Activated gamma-delta T cell treated with Interleukin-2 at 50 U/mL for 16 hours (primary cell): ENCODE measurements at places on chromosomes 5 and 9.

DNA sequence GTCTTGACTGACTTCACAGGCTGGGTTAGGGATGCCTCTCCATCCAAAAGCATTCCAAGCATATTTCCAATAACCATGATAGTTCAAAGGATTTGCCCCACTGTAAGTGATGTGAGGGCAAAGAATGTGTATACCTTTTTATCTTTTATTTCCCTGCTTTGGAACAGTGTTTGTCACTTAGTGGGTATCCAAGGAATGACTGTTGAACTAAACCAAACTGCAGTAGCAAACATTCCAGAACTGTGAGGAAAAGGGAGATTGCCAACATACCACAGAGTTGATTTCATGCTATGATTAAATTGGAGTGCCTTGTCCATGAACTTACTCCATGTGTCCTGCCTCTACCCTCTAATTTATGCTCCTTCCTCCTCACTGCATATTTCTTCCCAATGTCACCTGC, 400.0 kb downstream of the KIAA0825 start:
- DNase-seq = no peak

GRCh38 chr5:68710514-68710913, 383.3 kb upstream of the SLC30A5 start:
- no peak for DNase-seq

- no peak for DNase-seq
Measured at GRCh38 chr5:38455796-38456330, 100.6 kb downstream of the LIFR start.

GRCh38 chr9:34206561-34206960, 27.7 kb downstream of the UBAP1 start:
- DNase-seq = no peak

- no peak for DNase-seq
Measured at GRCh38 chr9:134291452-134291881, 34.8 kb upstream of the RXRA start.

DNA sequence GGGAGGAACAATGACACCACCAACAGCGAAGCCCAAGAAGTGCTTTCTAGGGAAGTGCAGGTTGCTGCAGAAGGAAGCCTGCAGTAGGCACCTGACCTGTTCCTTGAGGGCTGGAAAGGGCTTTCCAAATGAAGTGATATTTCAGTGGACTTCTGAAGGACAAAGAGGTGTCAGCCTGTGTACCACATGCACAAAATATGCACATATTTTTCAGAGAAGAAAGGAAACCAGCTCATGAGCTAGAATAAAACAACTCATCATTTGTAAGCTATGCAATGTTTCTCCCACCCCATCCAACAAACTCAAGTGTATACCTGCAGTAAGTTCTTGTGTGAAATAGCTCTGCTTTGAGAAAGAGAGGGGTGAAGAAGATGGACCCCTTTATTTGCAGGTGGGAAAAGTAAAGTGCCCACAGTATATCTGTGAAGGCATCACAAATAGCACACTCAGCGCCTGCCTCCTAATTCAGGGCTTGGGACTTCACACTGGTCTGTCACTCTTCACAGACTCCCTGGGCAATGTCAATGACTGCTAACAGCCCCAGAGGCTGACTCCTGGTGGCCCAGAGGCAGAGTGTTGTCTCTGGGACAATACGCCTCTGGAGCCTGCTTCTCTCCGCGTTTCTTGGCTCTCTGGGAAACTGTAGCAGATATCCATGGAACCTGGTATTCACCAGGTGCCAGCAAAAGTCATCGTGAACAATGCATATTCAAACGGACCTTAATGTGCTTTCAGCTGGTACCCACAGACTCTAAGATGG, 198.1 kb upstream of the EFNA5 start:
- no peak for DNase-seq

DNA sequence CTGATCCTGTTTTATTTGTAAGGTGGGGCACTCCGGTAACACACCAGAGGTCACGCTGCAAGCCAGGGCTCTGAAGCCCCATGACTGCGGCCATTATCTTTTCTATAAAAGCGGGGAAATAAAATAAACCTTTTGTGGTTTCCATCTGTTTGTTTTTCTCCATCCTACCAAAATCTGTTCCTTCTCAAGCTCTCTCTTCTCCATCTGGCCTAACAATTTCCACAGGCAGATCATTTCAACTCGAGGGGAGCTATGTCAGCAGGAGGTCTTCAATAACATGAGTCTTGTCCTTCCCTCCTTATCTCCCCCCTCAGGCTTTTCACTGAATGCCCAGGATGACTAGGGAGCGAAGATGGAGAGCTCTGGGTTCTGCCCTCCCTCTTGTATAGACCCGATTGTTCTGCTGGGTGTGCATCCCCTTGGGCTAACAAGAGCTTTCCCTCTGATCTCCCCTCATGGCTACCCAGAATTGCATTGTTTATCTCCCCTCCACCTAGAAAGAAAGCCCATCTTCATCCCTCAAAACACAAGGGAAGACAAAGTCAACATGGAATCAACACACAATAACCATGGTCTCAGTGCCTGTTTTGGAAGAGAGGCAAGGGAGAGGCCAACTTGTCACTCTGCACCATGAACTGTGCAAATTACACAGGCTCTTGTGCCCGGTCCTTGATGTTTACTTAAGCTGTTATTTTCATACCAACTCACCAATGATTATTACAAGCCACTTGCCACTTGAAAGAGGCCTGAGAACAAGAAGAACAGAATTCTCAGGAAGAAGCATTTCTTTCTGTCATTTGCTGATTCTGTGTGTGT, 187.8 kb downstream of the FANCC start:
- DNase-seq = no peak

DNA sequence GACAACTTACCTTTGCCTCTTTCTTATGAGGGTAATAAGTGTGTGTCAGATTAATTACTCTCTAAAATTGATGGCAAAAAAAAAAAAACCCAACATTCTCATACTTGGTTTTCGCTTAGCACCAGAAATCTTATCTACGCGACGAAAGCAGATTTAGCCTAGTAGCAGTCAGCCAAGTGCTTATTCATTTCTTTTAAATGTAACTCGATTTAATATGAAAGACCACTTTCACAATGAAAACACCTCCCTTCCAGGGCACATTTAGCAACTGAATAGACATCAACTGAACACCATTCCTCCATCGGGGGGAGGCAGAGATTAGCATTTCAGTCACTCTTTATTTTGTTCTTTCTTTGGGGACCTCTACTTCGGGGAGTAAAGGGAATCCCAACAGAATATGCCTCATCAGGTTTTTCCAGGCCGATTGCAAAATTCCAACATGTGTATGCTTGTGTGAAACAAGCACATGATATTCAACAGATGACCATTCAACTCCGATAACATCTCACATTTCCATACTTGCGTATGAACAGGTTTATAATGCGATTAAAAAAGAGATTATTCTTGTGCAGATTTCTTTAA, 124.1 kb upstream of the RETREG1 start:
- no peak for DNase-seq

GRCh38 chr9:23842565-23843129, 16.6 kb upstream of the ELAVL2 start:
- DNase-seq = no peak

DNA sequence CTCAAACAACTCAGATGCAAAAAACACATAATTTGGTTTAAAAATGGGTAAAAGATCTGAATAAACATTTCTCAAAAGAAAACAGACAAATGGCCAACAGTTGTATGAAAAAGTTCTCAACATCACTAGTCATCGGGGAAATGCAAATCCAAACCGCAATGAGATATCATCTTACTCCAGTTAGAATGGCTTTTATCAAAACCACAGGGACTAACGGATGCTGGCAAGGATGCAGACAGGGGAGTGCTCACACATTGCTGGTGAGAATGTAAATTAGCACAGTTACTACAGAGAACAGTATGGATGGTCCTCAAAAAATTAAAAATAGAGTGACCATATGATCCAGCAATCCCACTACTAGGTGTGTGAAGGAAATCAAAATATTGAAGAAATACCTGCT, 589.1 kb upstream of the ADAMTS16 start:
- DNase-seq = no peak

GRCh38 chr5:103247118-103247517, 11.4 kb upstream of the MACIR start:
- no peak for DNase-seq

- DNase-seq = no peak
Measured at GRCh38 chr5:147466360-147466980, 43.4 kb downstream of the DPYSL3 start.

- no peak for DNase-seq
Measured at GRCh38 chr9:96217294-96217707, 84.7 kb downstream of the HSD17B3 start.

GRCh38 chr9:34501889-34502425, 20.8 kb downstream of the ENHO start:
- no peak for DNase-seq

DNA sequence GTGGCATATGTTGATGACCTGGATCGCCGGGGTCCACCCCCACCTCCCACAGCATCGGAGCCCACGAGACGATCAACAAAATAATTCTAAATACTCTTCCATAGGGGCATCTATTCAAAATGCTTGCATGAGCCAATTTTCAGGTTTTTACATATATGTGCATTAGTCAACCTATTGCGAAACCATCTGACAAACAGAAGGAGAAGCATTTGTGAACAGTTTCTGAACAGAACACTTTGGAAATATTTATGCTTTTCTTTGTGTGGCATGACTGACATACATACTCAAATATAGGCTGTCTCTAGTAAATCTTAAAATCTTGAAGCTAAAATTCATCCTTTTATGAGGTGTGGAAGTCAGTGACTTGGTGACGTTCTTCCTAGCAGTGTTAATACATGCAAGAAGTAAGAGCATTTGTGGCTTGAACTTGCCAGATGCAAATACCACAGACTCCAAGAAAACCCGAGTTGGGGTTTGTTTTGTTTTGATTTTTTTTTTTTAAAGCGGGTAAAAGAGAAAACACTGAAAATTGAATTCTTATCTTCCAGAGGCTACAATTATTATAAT, 5.3 kb downstream of the GPR151 start:
- no peak for DNase-seq

GRCh38 chr5:14185326-14186058, 42.4 kb downstream of the TRIO start:
- no peak for DNase-seq

DNA sequence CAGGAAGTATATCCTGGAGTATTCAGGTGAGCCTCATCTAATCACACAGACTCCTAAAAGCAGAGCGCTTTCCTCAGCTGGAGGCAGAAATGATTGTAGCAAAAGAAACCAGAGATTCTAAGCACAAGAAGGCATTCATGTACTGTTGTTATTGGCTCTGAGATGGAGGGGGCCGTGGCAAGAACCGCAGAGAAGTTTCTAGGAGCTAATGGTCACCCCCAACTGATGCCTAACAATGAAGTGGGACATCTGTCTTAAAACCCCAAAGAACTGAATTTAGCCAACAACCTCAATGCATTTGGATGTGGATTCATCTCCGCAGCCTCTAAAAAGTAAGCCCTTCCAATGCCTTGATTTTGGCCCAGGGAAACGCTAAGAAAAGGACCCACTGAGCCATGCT, 76.3 kb downstream of the ADAMTSL1 start:
- no peak for DNase-seq

GRCh38 chr5:148682058-148683026, 28.0 kb upstream of the HTR4 start:
- DNase-seq = no peak

GRCh38 chr5:88145221-88145610, 123.4 kb downstream of the TMEM161B start:
- DNase-seq = no peak

DNA sequence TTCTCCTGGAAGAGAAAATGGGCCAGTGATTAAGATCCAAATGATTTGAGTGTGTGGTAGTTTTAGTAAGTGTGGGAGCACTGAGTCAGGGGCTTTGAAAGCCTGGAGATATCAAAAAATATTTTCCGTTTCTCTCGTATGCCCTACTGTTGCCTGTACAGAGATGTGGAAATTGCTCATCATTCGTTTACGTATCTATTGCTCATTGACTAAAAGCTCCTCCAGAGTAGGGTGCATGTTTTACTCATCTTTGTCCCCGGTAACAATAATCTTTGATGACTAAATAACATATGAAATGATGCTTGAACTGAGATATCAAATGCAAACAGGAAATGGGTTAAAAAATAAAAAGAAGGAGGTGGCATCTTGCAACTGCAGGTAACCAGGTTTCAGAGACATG, 114.2 kb upstream of the FST start:
- DNase-seq = no peak

- DNase-seq = no peak
Measured at GRCh38 chr5:36759117-36759516, 117.5 kb upstream of the NIPBL start.

DNA sequence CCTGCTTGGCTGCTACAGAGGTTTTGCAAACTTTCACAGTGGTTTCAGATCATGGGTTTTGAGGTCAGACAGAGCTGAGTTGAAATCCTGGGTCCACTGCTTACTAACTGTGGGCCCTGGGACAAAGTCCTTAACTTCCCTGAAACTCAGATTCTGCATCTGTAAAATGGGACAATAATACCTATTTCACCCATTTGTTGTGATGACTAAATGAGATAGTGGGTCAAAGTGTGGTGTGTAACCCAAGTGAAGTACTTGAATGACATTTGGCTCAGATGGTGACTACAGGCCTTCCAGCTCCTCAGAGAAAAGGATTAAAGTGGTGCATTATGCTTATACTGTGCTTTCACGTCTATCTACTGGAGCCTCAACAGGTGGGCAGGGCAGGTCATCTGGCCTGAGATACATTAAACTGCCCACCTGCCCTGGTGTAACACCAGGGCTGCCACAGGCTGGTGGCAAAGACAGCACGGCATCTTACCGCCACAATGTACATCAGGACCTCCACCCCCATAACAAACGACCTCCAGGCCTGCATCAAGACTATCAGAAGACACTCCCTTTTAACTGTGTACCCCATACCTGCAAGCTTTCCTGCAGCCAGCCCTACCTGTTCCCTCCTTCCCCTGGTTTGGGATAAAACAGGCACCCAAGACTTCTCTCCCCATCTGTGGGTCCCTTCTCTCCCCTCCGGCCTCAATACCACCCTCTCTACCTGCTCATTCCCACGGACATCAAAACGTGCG, 846 bp upstream of the TRAF1 start:
- no peak for DNase-seq

- DNase-seq = no peak
Measured at GRCh38 chr5:95725071-95725820, 5.9 kb upstream of the RHOBTB3 start.

DNA sequence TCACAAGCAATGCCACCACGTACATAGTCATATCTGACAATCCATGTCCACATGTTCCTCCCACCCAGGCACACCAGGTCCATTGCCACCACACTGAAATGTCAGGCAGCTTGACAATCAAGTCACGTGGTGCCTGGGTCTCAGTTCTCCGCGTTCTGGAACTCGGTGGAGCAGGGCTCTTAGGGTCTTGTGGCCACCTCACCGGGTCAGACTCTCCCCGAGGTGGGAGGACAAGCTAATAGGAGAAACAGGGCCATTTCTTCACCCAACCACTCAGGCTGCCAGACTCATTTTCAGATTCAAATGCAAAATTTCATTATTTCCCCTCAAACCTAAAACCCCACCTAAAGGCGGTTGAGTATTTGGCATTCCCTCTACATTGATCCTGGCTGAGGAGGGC, 200.5 kb upstream of the GAS1 start:
- no peak for DNase-seq

- no peak for DNase-seq
Measured at GRCh38 chr5:171450423-171451331, 31.2 kb downstream of the FGF18 start.
